ENCODE measurements at places on chromosomes 12 and 14.

DNA sequence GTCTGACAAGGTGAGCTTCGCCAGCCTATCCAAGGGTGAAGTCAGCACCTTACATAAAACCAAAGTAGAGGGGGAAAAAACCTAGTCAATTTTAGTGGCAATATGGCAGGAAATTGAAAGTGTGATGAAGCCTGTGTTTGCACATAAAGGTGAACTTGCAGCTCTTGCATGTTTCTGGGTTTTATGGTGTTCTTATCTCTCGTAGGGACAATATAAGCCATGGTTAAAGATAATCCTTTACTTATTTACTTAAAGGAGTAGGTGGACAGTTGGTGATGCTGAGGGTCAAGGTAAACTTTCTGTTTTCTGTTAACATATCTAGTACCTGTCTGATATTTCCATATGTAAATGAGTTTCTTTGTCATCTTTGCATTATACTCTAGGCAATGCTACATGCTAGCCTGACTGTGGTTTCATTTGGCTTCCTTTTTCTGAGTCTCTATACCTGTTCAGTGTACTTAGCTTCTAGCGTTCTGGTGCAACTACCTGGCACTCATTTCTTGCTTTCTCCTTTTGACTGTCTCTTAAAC, 32.8 kb downstream of the CCDC91 start:
- DNase-seq: no peak

- no peak for DNase-seq
Measured at GRCh38 chr12:62698701-62699101, 232.1 kb downstream of the MON2 start.

GRCh38 chr12:22160396-22161003, 114.5 kb downstream of the CMAS start:
- no peak for DNase-seq

- no peak for DNase-seq
Measured at GRCh38 chr14:55536204-55536708, 43.8 kb upstream of the KTN1 start.

DNA sequence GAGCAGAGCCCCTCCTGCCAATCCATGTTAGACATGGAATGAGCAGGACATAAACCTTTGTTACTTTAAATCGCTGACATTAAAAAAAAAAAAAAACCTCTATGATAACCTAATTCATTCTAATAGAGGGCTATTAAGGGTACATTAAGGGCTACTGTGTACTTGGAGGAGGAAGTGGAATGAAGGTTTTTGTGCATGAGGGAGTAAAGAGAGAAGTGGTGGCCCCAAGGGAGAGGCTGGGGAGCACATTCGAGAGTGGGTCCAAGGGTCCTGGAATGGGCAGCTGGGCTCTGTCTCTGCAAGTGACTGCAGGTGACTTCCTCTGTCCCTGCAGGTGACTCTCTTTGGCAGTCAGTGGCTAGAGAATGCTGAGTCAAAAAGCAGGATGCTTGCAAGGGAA, 32.1 kb upstream of the PTGDR start:
- DNase-seq: no peak

DNA sequence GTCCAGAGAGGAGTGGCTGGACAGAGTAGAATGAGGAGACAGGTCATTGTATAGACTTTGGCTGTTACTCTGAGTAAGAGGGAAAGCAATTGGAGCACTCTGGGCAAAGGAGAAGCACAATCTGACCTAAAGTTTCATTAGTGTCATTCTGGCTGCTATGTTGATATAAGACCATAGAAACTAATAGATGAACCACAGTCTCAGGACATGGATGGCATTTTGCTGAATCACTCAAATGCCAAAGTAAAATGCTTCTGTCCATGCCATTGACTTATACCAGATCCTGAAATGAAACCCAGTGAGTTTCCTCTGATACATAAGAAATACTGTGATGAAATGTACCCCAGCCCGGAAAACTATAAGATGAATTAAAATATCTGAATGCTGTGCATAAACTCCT, 65.8 kb upstream of the COCH start:
- no peak for DNase-seq

- DNase-seq: no peak
Measured at GRCh38 chr12:83123039-83123438, 436.3 kb downstream of the TMTC2 start.

DNA sequence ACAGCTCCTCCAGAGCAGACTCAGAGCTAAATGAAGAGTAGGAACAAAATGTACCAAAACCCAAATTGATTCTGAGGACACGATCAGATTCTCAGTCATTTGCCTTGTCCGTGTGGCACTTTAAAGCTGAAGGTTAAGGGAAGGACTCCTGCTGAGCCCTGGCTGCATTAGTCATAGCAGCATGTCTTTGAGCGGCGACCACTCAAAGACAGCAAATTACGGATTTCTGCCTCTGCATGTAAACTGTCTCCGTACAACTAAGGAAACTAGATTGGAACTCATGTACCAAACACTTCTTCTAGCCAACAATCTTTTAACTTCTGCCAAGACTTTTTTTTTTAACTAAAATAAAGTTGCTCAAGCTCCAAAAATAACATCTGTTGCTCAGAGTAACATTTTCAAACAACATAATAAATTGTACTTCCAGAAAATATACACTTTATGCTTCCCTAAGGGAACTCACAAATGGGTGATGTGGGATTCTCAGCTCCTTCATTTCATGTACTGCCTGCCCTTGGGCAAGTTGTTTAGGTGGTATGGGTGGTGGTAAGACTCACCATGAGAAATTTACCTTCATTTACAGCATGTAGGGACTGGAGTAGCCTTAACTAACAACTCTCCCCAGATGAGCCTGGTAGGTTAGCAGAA, 56.1 kb downstream of the RERG start:
- no peak for DNase-seq

DNA sequence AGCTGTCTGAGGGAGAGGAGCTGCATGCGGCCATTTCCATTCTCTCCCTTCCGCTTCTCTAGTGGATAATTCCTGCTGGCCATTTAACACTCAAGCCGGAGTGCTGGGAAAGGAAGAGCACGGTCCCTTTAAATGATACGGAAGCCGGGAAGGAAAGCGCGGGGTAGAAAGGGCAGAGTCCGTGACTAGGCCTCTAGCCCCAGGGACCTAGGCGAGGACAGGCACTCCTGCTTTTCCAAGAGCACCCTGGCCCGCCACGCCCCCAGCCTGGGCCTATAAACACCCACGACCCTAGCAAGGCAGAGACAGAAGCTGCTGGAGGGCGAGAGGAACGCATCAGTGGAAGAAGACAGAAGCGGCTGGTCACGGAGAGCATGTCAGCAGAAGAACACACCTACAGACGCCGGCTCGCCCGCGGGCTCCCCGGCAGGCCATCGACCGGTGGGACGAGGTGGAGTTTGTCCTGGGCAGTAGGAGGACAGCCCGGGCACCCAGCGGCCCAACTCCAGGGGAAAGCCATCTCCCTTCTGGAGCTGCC, 1206.6 kb upstream of the TMEM132C start:
- DNase-seq: no peak
